ENCODE measurements at places on chromosomes 6 and 20. TPM values are rescaled to one million over a fixed set of nuclear protein-coding genes. Genes with fewer than 3 reads are reported as not detected.

Gene TSBP1
- not detected for total RNA-seq

Gene PPP1R3G
- 0.18 TPM for total RNA-seq

Gene ACAT2
- 50.3 TPM for total RNA-seq

Gene FRK
- under 0.01 TPM for total RNA-seq

Gene MUC21
- total RNA-seq: not detected

Gene OPN5
- total RNA-seq: not detected

Gene RPS6KA2
- total RNA-seq: 26.9 TPM

Gene SRSF6
- total RNA-seq: 72.4 TPM

Gene NRN1
- not detected for total RNA-seq

Gene IL17A
- total RNA-seq: not detected

Gene BHLHE23
- total RNA-seq: not detected

Gene SSTR4
- total RNA-seq: not detected

Gene CTCFL
- not detected for total RNA-seq

Gene PTCRA
- not detected for total RNA-seq

Gene FAM162B
- total RNA-seq: 3.2 TPM
